ENCODE measurements at places on chromosomes 2 and 18. TPM values are rescaled to one million over a fixed set of nuclear protein-coding genes. Genes with fewer than 3 reads are reported as not detected.

GRCh38 chr2:107281637-107282036, 395.7 kb upstream of the ST6GAL2 start:
- no peak for DNase-seq
- H3K4me1 ChIP-seq, result no peaks in the 10 kb centered on the region
- H3K27ac ChIP-seq, result no peak overlapping the region
- H3K36me3 ChIP-seq, result no peaks in the 10 kb centered on the region

DNA sequence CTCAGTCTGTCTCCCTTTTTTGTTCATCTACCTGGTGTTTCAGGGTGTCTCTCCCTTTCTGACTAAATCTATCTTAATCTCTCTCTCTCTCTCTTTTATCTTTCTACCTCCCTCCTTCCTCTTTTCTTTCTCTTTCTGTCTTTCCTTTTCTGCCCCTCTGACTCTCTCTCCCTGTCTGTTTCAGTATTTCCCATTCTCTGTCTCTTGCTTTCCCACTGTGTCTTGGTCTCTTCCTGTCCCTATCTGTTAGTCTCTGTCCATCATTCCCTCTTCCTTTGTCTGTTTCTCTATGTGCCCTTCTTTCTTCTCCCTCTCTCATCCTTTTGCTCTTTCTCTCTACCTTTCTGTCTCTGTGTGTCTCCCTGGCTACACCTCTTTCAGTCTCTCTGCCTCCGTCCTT, 56.7 kb downstream of the R3HDM1 start:
- no peak overlapping the region for H3K27ac ChIP-seq
- no peaks in the 10 kb centered on the region for H3K36me3 ChIP-seq
- DNase-seq, result no peak
- H3K27me3 ChIP-seq, result no peaks in the 10 kb centered on the region
- no peaks in the 10 kb centered on the region for H3K4me1 ChIP-seq

DNA sequence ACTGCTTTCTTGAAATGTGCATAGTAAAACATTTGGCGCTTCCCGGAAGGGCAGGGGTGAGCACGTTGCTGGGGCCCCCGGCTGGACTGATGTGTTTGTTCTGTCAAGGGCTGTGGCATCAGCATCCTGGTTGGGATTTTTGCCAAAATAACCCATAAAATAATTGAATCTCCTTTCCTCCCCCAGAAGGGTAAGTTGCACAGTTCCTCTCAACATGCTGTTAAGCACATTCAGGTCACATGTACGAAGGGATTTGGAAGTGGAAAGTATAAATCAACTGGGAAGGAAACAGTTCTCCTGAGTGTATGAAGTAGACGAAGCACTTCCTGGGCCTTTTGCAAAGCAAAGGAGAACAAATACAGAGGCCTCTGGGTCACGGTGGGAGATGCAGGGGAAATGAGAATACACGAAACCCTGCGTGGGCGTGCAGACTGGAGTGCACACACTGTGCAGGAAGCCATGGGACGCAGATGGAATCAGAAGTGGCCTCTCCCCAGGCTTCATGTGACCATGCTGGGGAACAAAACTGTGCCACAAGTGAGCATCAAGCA, 183.9 kb downstream of the LPIN1 start:
- H3K4me1 ChIP-seq, result peaks cover 6% of the 10 kb centered on the region
- no peak overlapping the region for H3K27ac ChIP-seq
- DNase-seq, result no peak
- H3K27me3 ChIP-seq, result no peaks in the 10 kb centered on the region
- no peak overlapping the region for H3K4me3 ChIP-seq

GRCh38 chr18:36323421-36323820, 25.9 kb downstream of the FHOD3 start:
- H3K27ac ChIP-seq, result no peak overlapping the region
- H3K36me3 ChIP-seq, result no peaks in the 10 kb centered on the region
- no peak for DNase-seq
- H3K4me1 ChIP-seq, result no peaks in the 10 kb centered on the region

GRCh38 chr2:165536851-165537499, 67.5 kb downstream of the CSRNP3 start:
- H3K4me3 ChIP-seq, result no peak overlapping the region
- peaks cover 2% of the 10 kb centered on the region for H3K4me1 ChIP-seq
- H3K36me3 ChIP-seq, result no peaks in the 10 kb centered on the region
- H3K27me3 ChIP-seq, result no peaks in the 10 kb centered on the region
- H3K27ac ChIP-seq, result no peak overlapping the region

- no peak for DNase-seq
- H3K4me3 ChIP-seq, result no peak overlapping the region
- no peaks in the 10 kb centered on the region for H3K4me1 ChIP-seq
- no peaks in the 10 kb centered on the region for H3K27me3 ChIP-seq
- no peak overlapping the region for H3K27ac ChIP-seq
Measured at GRCh38 chr18:54794823-54795222, 33.5 kb upstream of the RAB27B start.

- no peak for DNase-seq
- peaks cover 8% of the 10 kb centered on the region for H3K4me1 ChIP-seq
- no peaks in the 10 kb centered on the region for H3K27me3 ChIP-seq
- H3K4me3 ChIP-seq, result no peak overlapping the region
- H3K27ac ChIP-seq, result no peak overlapping the region
- H3K36me3 ChIP-seq, result no peaks in the 10 kb centered on the region
Measured at GRCh38 chr2:223203971-223204929, 152.3 kb downstream of the KCNE4 start.

DNA sequence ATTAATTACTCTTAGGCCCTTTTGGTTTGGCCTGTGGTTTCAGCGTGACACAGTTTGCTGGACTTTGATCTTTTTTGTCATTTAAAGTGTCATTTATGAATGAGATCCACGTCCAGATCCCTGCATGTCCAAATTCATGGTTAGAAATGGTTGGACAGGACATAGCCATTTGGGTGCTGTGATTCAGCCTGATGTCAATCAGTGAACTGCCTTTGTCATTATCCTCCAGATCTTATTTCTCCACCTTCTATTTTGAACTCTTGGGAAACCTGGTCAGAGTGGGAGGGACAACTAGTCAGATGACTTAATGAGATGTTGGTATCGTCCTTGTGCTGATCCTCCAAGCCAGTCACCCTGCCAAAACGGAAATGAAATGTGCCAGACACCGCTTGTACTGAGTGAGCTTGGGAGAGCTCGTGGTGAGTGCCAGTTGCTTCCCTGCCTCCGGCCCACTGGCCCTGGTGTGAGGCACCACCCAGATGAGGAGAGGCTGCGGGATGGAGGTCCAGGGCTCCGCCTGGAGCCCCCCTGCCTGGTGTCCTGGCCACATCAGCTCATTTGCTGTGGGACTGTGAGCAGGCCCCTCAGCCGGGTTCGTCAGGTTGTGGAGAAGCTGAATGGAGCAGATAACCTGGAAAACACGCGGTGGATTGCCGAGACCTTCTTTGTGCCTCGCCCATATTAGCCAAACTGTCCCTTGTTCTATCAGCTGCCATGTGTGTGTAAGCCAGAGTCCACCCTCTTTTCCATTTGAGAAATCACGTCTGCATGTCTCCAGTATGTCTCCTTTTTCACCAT, 70.1 kb downstream of the DGKD start:
- no peak overlapping the region for H3K27ac ChIP-seq
- H3K4me3 ChIP-seq, result no peak overlapping the region
- H3K27me3 ChIP-seq, result no peaks in the 10 kb centered on the region
- no peaks in the 10 kb centered on the region for H3K36me3 ChIP-seq
- H3K4me1 ChIP-seq, result peaks cover 13% of the 10 kb centered on the region

GRCh38 chr2:61111708-61112107, 46.0 kb downstream of the SANBR start:
- no peaks in the 10 kb centered on the region for H3K4me1 ChIP-seq
- no peak overlapping the region for H3K27ac ChIP-seq
- DNase-seq, result no peak
- H3K36me3 ChIP-seq, result no peaks in the 10 kb centered on the region

GRCh38 chr2:26534098-26534864, 56.4 kb upstream of the OTOF start:
- no peaks in the 10 kb centered on the region for H3K36me3 ChIP-seq
- no peaks in the 10 kb centered on the region for H3K27me3 ChIP-seq
- no peak for DNase-seq
- no peak overlapping the region for H3K4me3 ChIP-seq

GRCh38 chr18:48629730-48630324, 91.0 kb downstream of the CTIF start:
- H3K36me3 ChIP-seq, result no peaks in the 10 kb centered on the region
- H3K4me3 ChIP-seq, result no peak overlapping the region
- no peak for DNase-seq
- H3K27me3 ChIP-seq, result no peaks in the 10 kb centered on the region
- H3K27ac ChIP-seq, result no peak overlapping the region

GRCh38 chr2:232341061-232341738, 37.4 kb upstream of the ALPP start:
- no peaks in the 10 kb centered on the region for H3K4me1 ChIP-seq
- no peak for DNase-seq
- H3K27ac ChIP-seq, result no peak overlapping the region
- no peaks in the 10 kb centered on the region for H3K36me3 ChIP-seq

- H3K27me3 ChIP-seq, result no peaks in the 10 kb centered on the region
- H3K36me3 ChIP-seq, result no peaks in the 10 kb centered on the region
- DNase-seq, result no peak
- peaks cover 14% of the 10 kb centered on the region for H3K4me1 ChIP-seq
- no peak overlapping the region for H3K4me3 ChIP-seq
- no peak overlapping the region for H3K27ac ChIP-seq
Measured at GRCh38 chr18:37392648-37393047, 172.9 kb downstream of the CELF4 start.

DNA sequence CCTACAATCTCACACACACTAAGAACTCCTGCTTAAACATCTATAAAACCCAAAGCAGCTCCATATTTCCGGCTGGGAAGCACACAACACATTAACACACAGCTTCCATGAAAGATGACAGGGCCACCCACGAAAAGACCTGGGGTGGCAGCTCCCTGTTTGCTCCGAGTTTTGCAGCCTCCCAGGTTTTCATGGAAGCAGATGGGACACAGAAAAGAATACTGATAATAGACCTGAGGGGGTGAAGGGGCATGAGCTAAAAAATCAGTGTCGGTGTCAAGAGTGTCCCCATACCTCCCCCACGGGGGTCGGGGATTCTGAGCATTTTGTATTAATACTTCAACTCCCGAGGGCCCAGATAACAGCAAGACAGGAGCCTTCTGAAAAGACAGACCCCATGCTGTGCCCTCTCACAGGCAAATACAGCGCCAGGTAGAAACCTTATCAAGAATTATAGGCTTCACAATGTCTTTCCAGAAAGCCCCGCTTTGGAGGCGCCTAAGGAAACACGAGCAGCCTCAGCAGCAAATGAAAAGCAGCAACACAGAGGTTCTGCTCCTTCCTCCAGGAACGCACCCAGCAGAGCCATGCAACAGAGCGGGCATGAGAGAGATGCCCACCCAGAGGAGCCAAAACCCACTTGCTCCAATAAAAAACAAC, 50.5 kb downstream of the ZNF516 start:
- H3K4me1 ChIP-seq, result peaks cover 28% of the 10 kb centered on the region
- no peak overlapping the region for H3K27ac ChIP-seq
- no peaks in the 10 kb centered on the region for H3K36me3 ChIP-seq
- no peak overlapping the region for H3K4me3 ChIP-seq

- no peak for DNase-seq
- no peaks in the 10 kb centered on the region for H3K4me1 ChIP-seq
- no peaks in the 10 kb centered on the region for H3K36me3 ChIP-seq
- no peak overlapping the region for H3K27ac ChIP-seq
- no peak overlapping the region for H3K4me3 ChIP-seq
Measured at GRCh38 chr18:43949291-43949690, 672.0 kb upstream of the SYT4 start.

GRCh38 chr2:168612719-168613118, 156.6 kb downstream of the CERS6 start:
- no peak overlapping the region for H3K4me3 ChIP-seq
- peaks cover 1% of the 10 kb centered on the region for H3K4me1 ChIP-seq
- H3K27me3 ChIP-seq, result no peaks in the 10 kb centered on the region
- DNase-seq, result no peak

DNA sequence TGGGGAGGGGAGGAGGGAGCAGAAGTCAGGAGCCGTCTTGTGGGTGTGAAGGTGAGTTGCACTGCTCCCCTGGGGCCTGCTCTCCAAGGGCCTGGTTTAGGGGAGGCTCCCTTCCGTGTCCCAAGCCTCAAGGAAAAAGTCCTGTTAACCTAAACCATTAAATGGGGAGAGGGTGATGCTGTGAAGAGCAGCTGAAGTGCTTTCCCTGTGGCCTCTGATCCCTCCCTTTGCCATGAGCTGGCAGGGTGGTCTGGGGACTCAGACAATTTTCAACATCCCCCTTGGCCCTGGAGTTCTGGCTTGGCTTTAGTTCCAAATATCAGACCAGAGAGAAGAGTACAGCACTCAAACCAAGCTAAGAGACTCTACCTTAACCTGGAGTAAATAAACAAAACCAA, 692 bp upstream of the POMC start:
- no peak overlapping the region for H3K4me3 ChIP-seq
- no peak overlapping the region for H3K27ac ChIP-seq
- peaks cover 2% of the 10 kb centered on the region for H3K4me1 ChIP-seq
- H3K27me3 ChIP-seq, result peaks cover 2% of the 10 kb centered on the region
- no peaks in the 10 kb centered on the region for H3K36me3 ChIP-seq
- DNase-seq, result no peak

DNA sequence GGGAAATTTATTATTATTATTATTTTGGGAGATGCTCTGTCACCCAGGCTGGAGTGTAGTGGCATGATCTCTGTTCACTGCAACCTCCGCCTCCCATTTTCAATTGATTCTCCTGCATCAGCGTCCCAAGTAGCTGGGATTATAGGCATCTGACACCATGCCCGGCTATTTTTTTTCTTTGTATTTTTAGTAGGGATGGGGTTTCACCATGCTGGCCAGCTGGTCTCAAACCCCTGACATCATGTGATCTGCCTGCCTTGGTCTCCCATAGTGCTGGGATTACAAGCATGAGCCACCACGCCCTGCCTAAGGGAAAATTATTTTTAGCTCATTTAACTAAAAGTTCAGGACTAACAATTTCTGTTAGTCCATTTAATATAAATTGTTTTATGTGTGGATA, 109.2 kb upstream of the SESTD1 start:
- H3K4me3 ChIP-seq, result no peak overlapping the region
- no peak for DNase-seq
- no peak overlapping the region for H3K27ac ChIP-seq

GRCh38 chr2:177234267-177234666, 21.7 kb downstream of the HNRNPA3 start:
- no peak overlapping the region for H3K4me3 ChIP-seq
- H3K27ac ChIP-seq, result no peak overlapping the region
- no peaks in the 10 kb centered on the region for H3K36me3 ChIP-seq
- DNase-seq, result no peak

GRCh38 chr2:217610401-217610814, 392.4 kb downstream of the TNS1 start:
- no peak overlapping the region for H3K4me3 ChIP-seq
- no peaks in the 10 kb centered on the region for H3K27me3 ChIP-seq
- no peaks in the 10 kb centered on the region for H3K4me1 ChIP-seq

The CHRND gene
- not detected for polyA plus RNA-seq

The VWC2L gene
- not detected for polyA plus RNA-seq

The SCN2A gene
- 0.15 TPM for polyA plus RNA-seq

The SOX11 gene
- not detected for polyA plus RNA-seq

The FNDC4 gene
- polyA plus RNA-seq, result 62.3 TPM

The BOLL gene
- polyA plus RNA-seq, result not detected

The ITPRIPL1 gene
- 0.46 TPM for polyA plus RNA-seq
